Osteoblast (primary cell): ENCODE measurements at places on chromosomes 3 and 15. TPM values are rescaled to one million over a fixed set of nuclear protein-coding genes. Genes with fewer than 3 reads are reported as not detected.

Gene GABRR3
- not detected in 2 replicates for total RNA-seq

Gene TRIM42
- total RNA-seq = not detected in 2 replicates

Gene LAMB2
- 355 and 450 TPM in 2 replicates for total RNA-seq

Gene CAPN3
- total RNA-seq = 1.1 and 3.2 TPM in 2 replicates

Gene PRR20G
- not detected in 2 replicates for total RNA-seq
